ENCODE measurements at places on chromosomes 3 and 15.

DNA sequence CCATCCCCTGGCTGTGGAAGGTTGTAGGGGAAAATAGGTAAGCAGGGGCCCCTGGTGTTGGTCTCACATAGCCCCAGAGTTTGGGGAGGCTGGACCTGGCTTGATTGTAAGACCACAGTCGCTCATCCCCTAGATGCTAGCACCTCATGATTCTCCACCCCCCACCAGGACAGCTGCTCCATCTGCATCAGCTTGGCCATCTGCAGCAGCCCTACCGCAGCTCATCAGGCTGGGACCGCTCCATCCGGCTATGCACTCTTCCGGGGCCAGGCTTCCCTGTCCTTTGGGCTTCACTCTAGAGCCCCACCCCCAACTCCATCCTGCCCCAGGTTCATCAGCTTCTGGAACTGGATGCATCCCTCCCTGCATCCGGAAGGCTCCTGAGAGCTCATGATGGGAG, 12.6 kb downstream of the SCN5A start:
- no peak for DNase-seq

- no peak for DNase-seq
These were observed 66.7 kb downstream of the FBXL22 start for GRCh38 chr15:63663906-63664305.

DNA sequence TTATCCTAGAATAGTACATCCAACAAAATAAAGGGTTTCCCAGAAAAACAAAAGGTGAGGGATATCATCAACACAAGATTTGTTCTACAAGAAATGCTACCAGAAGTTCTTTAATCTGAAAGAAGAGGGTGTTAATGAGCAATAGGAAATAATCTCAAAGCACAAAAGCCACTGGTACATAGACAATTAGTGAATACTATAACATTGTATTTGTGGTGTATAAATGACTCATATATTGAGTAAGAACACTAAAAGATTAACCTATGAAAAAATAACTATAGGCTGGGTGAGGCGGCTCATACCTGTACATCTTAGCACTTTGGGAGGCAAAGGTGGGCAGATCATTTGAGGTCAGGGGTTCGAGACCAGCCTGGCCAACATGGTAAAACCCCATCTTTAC, 210.2 kb upstream of the SLITRK3 start:
- no peak for DNase-seq

GRCh38 chr15:25247407-25248038, 191.3 kb downstream of the UBE3A start:
- no peak for DNase-seq

DNA sequence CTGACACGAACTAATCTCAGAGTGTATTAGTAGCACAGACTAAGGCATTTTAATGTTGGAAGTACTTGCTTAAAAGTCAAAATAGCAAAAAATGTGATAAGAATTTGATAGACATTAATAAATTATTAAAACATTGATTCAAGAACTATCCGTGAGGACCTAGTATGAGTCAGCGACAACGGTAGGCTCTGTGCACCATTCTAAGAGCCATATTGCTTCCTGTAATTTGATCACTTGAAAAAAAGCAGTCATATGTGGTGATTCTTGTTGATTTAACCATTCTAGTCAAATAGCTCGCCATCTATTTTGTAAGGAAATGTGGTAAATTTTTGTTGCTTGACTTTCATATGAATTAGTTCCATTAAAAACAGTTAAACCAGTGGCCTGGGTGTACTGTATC, 534.9 kb upstream of the ARRDC4 start:
- DNase-seq: no peak

All from SK-MEL-5 (cell line).